ENCODE measurements at places on chromosomes 2 and 18.

GRCh38 chr2:28642796-28643195 is 108.8 kb upstream of the PPP1CB start:
- no peak for DNase-seq

- DNase-seq = no peak
Measured at GRCh38 chr2:675460-675859, 1.7 kb downstream of the TMEM18 start.

DNA sequence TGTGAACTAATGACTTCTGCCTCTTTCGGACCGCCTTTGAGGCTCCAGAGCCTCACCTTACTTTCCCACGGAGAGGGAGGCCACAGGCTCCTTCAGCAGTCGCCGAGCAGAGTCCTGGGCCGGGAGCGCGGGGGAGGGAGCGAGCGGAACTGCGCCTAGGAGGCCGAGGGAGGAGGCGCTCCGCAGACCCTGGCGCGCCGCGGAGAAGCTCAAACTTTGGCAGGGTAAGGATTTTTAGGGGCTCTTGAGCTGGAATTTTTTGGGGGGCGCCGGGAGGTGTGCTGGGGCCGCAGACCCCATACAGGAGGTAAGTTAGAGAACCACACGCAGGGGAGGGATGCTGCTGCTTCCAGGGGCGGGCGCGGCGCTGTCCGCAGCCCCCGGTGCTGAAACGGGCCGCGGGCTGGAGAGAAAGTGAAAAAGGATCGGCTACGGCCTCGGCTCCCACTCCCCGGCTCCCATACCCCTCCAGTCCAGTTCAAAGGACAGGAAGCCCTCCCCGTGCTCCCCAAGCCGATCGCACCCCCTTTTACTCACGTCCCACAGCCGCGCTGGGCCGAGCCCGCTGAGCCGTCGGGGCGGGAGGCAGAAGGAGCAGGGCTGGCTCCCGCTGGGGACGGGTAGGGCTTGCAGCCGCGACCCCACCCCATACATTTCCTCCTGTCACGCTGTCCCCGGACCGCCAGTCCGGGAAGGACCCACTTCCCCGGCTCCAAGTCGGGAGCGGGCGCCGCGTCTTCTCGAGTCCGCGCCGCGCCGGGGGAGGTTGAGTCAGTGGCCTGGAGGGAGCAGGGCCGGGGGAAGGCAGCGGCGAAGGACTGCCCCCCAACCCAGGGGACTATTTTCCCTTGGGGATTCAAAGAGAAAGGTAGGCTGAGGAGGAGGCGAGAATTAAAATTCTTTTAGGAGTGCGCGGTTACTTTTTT is at the start of gene CNGA3:
Gene CNGA3, plus strand, starts transcription at position 146 of the 926 bp plus-strand sequence. CDS start 23,520 bp downstream, outside the sequence.
- DNase-seq = no peak

- no peak for DNase-seq
Measured at GRCh38 chr2:241982706-241983570, 113.4 kb downstream of the RTP5 start.

GRCh38 chr18:51668607-51669006 is 471.1 kb upstream of the MEX3C start:
- DNase-seq = no peak

DNA sequence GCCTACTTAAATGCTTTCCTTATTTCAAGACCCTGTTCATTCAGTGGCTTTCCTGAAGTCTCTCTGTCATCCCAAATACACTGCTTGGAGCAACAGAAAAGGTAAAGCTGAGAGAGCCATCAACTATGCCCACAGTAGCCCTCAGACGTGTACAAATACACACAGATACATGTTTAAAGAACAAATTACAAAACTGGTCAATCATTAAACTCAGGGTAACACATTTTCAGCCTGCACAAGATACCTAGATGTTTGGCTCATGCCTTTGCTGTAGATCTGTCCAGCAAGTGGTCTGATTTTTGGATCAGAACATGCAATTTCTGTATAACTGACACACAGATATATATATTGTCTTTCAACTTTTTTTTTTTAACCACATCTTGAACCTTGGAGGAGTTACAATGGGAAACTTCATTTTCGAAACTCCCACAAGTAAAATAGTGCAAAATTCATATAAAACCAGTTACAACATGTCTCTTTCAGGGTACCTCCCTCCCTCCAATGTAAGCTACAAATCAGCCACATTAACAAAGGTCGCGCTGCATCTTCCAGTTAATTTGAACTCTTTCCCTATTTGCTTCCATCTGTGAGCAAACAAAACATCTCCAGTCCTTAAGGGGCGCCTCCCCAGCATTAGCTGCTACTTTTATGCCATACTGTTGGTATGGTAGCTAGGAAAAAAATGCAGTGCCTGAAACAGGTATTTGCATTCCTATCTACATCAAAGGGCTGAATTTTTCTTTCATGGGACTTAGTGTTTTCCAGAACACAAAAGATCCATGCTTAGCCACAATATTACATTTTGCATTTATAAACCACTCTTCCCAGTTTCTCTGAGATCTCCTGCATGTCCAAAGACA is 311.9 kb downstream of the NRXN1 start:
- DNase-seq = no peak

DNA sequence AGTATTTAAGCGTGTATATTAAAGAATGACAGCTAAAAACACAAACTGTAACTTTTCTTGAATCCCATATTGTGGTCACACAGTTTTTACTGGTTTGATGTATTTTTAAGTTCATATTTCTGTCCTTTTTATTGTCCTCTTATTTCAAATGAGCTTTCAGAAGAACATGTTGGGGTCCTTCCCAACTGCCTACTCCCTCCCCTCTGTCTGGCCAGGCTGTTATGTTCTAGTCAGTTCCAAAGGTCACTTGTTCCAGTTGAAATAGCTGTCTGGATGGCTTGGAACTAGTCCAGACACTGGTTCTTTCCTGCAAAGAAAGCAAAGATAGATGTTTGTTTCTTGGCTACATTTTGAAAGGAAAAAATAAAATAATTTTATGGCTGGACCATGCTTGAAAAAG is 306.9 kb downstream of the GULP1 start:
- DNase-seq = no peak

Measured in H1 (cell line).